ENCODE measurements at places on chromosomes 5 and 9.
A peak's percentile ranks its signal among the peaks of the same experiment; 100 is the strongest.

DNA sequence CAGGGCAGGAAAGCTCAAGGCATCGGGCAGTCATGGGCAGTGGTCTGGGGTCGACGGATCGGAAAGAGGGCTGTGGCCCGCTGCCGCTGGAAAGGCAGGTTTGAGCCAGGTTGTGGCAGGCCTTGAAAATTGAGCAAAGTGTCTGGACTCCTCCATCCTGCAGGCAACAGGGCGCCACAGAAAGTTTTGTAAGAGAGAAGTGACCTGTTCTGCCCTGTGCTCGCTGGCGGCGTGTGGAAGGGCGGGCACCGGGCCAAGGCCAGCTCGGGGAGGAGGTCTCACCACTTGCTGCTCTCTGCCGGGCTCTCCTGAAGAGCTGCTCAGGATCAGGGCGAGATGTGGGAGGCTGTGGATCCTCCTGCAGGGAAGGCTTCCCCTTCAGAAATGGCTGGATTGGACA is 41.4 kb upstream of the FAT2 start:
- DNase-seq: no peak

GRCh38 chr5:17221843-17222636 is 4.6 kb downstream of the BASP1 start:
- DNase-seq: no peak

DNA sequence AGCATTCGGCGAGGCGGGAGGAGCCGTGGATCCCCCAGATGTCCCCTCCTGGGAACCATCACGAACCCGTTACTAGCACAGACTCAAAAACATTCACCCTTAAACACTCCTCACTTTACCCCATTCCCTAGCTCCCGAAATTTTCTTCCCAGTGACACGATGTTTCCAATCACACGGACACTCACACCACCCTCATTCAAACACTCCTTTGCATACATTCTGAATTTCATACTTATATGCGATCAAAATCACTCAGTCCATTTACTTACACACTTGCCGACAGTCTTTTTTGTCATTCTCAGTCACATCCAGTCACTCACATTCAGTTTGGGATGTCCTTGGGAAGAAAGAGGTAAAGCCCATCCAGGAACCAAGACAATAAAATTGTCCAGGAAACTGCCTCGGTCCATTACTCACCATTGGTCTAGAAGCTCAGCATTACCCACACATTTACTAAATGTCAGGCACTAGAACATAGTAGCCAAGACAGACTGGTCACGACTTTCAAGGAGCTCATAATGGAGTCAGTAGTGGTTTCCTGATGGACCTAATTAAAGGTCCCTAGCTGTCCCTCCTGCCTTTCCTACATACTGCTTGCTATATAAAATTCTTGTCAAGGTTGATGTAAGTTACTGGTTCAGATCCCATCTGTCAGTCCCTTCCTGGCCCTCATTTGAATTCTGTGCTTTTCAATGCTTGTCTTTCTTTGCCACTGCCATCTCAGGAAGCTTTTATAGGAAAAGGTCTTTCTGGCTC is 574 bp downstream of the SLC35A4 start:
- no peak for DNase-seq

GRCh38 chr9:137430723-137431415 is 7.7 kb downstream of the NOXA1 start:
- no peak for DNase-seq

DNA sequence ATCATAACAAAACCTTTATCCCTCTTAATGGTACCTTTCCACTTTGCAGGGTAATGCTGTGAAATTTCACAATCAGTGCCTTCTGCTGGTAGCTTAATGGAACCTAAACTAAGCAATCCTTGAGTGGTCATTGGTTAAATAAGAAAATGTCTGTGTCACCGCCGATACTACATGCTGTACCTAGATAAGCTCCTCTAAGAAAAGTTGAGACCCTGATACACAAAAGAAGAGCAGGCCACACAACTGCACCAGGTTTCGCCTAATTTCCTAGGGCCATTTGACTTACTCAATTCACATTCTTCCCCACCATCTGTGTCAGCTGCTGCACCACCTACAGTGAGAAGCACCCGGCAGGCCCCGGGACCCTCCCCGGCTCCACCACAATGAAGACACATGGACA is 9.0 kb upstream of the EDF1 start:
- DNase-seq: no peak

GRCh38 chr5:141647851-141648250 is 3.4 kb downstream of the FCHSD1 start:
- DNase-seq: no peak

DNA sequence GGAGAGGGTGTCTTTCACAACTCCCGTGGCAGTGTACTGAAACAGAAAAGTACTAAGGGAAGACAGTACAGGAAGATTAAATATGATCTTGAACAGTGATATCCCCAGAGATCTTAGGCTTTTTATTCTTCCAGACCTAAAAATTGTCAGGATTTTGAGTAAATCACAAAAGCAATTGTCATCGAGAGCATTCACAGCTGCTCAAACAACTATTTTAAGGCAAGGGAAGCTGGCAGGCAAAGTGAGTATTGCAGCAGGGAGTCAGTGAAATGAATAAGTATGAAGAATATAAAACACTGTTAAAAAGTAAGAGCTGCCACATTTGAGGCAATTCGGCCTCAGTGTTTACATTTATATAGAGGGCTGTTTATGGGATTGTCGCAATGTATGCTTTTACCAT is 479.0 kb downstream of the CAAP1 start:
- DNase-seq: no peak

GRCh38 chr5:159186319-159186718 is 23.0 kb downstream of the RNF145 start:
- no peak for DNase-seq

DNA sequence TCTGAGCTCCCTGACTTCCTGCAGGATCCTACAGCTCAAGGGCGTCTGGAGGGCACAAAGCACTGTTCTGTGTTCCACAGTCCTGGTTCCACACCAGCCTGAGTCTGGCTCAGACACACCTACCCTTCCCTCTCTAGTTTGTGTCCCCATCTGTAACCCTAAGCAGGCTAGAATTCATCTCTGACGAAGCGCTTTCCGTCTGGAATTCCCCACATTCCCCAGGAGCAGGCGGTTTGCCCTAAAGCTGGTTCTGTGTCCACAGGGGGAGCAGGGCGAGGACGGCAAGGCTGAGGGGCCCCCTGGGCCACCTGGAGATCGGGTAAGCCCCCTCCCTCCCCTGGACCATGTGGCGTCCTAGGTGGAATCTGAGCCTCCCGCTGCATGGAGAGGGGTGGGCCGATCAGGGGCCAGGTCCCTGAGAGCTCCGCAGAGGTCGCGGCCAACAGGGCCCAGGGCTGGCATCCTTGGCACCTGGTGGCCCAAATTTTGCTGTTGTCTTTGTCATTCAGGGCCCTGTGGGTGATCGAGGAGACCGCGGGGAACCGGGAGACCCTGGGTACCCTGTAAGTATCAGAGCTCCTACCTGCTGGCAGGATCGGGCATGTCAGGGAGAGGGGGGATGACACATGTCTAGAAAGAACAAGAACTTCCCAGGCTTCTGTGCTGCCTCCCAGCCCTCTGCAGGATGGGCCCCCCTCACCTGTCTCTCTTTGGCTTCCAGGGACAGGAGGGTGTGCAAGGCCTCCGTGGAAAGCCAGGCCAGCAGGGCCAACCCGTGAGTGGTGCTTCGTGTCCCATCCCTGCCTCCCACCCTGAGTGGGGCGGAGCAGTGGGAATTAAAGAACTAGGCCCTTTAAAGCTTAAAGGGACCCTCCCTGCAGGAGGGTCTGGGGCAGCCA is 34.5 kb upstream of the ORM1 start:
- DNase-seq: no peak

DNA sequence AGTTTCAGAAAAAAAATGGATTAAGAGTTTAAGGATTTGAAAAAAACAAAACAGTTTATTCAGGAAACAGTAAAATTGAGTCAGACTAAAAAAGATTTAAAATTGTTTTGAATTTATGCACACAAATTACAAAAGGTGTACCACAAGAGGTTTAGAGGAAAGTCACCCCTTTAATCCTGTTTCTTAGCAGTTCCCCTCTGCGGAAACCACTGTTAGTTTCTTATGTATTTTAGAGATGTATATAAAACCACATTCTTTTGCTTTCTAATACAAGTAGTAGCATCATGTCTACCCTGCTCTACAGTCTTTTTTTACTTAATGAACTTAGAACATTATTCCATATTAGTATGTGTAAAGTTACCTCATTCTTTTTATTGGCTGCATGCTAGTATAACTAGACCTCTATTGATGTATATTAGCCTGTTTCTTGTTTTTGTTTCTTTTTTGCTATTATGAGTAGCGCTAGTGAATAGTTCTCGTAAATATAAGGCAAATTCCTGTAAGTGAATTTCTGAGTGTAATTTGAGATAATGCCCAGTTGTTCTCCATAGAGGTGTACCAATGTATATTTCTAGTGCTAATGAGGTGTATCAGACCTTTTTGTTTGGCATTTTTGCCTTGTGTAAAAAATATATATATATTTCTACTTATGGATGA is 20.0 kb downstream of the GPBP1 start:
- no peak for DNase-seq

GRCh38 chr9:100700689-100701318 is 122.9 kb downstream of the CAVIN4 start:
- peak; percentile 34 for DNase-seq

GRCh38 chr5:94192658-94193391 is 425.6 kb downstream of the KIAA0825 start:
- no peak for DNase-seq

- DNase-seq: no peak
Measured at GRCh38 chr5:35281613-35282012, 51.3 kb upstream of the PRLR start.

GRCh38 chr5:111131356-111131755 is 39.2 kb downstream of the WDR36 start:
- no peak for DNase-seq

DNA sequence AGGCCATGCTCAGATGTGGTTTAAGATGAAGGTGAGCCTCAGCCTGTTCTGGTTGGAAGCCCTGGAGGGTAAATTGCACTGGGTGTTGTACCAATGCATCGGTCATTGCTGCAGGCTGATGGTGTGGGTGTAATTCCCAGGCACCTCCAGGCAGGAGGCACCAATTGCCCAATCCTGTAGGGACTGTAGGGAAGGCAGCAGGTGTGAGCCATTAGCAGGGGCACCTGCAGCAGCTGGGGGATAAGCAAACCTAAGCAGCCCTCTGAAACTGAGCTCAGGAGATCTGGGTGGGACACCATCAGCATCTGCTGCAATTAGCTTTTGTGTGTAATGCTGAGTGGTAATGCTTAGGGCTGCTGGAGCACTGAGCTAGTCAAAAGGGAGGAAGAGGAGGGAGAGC is 190.1 kb upstream of the TBC1D2 start:
- no peak for DNase-seq

- DNase-seq: no peak
Measured at GRCh38 chr5:115977988-115978387, 15.7 kb downstream of the LVRN start.

GRCh38 chr5:156675395-156675794 is 174.7 kb upstream of the PPP1R2B start:
- DNase-seq: no peak

GRCh38 chr9:34332076-34332964 is 3.0 kb downstream of the NUDT2 start:
- DNase-seq: no peak

DNA sequence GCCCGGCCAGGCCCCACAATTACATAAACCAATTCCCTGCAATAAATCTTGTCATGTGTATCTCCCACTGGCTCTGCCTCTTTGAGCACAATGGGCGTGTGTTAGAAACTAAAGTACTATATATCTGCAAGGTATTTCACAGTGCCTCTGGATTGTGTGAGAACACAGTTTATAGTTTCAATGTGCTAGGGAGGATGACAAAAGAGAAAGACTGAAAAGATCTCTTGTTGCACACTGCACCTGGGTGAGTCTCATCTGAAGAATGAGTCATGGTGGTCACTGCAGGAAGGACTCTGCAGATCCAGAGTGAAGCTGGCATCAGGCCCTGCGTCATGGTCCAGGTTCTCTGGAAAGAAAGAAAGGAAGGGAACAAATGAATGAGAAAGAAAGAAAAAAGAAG is 20.7 kb upstream of the CTSV start:
- no peak for DNase-seq

- no peak for DNase-seq
Measured at GRCh38 chr5:179153921-179154345, 93.8 kb downstream of the ZNF354C start.

DNA sequence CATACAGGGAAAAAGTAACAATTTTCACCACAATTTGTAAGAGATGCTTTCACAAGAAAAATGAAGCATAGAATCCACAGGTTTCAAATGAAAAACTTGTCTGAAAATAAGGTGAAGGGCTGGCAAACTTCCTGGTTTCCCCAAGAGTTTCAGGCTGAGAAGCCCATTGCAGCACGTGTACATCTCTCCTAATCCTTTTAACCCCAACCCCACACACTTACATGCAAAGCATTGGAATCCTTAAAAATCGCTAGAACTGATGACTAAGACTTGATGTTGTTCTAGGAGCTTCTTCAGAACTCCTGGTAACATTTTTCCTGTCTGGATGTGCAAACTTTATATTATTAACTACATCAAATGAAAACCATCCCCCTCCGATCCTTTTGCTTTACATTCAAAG is 317.8 kb upstream of the RGMB start:
- DNase-seq: no peak

GRCh38 chr5:123035360-123035917 is 1.1 kb downstream of the PPIC start:
- no peak for DNase-seq

DNA sequence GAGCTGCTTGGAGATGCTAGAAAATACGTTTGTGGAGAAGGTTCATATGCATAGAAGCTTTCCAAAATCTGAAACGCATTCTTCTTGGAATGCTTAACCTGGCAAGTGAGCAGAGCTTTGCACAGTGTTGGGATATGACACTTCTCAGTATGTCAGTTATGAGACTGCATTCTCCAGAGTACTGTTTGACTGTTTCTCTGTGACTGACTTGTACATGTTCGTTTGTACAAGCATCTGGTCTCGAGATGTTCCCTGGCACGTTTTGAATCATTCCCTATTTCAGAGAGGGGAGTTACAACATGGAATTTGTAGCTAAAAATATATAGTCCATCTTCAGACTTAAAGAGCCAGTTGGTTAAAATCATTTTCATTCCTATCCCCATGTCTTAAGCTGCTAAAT is 272.4 kb downstream of the ARRDC3 start:
- no peak for DNase-seq

DNA sequence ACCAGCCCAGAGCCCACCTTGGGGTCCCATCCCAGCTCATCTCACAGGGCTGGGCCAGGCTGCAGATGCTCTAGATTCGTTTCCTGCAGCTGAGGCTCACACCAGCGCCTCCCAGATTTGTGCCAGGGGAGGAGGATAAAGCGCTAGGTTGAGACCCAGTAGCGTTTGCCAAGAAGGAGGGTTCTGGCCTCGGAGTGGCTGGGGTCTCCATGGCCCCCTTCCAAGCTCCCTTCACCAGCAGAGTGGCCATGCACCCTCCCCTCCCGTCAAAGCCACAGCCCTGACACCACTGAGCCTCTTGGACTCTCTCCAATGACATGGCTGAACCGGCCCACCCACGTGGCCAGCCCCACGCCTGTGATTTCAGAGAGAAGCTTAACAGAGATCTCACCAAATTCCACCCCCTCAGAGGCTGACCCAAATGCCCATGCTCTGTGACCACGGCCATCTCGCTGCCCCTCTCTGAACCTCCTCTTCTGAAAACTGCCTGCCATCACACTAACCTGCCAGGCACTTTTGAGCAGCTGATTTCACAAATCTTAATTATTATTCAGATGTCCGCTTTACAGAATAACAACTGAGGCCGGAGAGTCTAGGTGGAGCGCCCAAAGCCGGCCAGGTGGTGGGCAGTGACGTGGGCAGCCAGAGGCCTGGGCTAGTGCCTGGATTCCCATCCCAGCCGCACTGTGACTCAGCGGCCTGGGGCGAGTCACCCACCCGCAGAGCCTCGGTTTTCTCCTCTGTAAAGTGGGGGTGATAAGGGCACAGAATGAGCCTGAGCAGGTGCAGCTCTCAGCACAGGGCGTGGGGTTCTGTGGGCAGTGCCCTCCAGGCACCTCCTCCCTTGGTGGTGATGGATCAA is 155.7 kb downstream of the C9orf50 start:
- no peak for DNase-seq
